ENCODE measurements at places on chromosomes 6 and 20.

GRCh38 chr6:3808199-3808598, 41.0 kb upstream of the FAM50B start:
- DNase-seq, result no peak

- no peak for DNase-seq
Measured at GRCh38 chr20:35702824-35703695, 3.9 kb downstream of the ROMO1 start.

- no peak for DNase-seq
Measured at GRCh38 chr6:149965194-149966020, 1.7 kb downstream of the ULBP1 start.

DNA sequence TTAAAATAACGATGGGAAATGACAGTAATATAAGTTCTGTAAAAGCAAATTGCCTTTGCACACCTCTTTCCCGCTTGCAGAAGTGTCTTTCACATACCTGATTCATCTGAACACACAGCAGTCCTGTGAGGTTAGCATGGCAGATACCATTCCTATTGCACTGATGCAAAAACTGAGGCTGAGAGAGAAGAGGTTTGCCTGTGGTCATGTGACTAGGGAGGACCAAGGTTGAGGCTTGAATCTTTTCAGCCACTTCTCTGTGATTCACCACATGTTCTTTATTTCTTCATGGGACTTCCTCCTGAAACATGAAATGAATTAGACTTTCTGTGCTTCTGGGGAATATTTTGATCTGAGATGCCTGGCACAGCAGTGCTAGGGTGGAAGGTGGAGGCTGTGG, 92.9 kb downstream of the VEGFA start:
- no peak for DNase-seq

DNA sequence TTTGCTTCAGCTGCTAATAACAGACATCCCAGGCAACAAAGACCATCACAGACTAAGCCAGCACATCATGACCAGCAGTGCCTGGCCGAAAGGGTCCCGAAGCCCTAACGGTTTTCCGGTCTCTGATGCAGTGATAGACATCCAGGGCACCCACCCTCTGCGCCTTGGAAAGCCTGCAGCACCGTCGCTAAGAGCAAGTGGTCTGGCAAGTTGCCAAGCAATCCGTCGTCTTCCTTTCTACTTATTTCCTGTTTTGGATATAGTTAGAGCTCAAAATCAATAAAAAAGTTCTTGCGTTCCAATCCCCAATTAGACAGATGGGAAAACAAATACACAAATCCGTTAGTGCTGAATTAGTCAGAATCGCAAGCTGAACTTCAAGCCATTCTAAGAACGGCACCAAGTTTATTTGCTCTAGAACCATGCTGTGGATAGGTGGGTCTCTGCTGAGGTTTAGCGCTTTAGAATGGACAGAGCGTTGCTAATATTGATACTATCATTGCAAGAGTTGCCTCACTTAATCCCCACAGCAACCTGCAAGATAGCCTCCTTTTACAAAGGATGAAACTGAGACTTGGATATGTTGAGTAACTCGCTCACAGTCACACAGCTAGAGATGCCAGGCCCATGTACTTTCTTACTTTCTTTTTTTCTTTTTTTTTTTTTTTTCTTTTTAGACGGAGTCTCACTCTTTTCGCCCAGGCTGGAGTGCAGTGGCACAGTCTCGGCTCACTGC, 163.3 kb upstream of the SNX9 start:
- no peak for DNase-seq

DNA sequence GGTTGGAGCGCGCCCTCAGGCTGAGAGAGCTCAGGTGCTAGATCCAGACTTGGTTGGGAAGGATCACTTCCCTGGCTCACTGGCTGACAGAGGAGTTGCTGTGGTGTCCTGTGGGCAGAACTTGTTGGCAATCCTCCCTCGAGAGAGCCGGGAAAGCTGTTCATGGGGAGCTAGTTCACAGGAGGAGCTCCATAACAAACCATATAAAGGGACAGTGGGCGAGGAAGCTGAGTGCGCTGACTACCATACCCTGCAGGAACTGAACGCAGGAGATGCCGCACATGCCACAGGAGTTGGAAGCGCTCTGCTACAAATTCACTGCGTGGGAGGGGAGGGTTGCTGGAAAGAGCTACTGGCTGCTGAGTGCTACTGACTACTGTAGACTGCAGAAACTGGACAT, 243.2 kb downstream of the OGFRL1 start:
- DNase-seq, result no peak

DNA sequence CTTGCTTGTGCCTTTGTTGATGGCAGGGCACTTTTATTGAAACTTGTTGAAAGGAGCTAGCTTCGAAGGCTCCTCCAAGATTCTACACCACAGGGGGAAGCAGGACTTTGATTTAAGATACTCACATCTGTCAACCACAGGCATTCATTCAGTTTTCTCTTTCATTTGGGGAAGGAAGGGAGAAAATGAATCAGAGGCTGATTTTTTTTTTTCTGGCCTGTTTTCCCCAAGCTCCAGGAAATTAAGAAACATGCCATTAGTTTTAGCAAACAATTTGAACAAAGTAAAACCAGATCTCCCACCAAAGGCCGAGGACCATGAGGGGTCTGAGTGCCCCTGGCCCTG, 8.7 kb upstream of the APCDD1L start:
- DNase-seq, result no peak

DNA sequence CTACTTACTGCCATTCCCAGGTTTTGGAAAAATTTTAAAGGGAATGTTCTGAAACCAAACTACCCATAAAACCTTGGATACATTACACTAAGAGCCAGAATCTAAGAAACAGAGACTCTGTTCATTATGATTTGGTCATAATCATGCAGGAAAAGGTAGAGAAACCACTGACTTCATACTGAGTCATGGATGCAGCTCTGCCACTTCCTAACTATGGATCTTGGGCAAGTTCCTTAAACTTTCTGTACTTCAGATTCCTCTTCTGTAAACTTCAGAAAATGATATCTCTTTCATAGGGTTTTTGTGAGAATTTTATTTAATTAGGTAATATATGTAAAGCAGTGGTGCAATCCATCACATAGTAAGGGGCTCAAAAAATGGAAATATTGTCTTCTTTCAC, 20.0 kb downstream of the PLA2G7 start:
- DNase-seq, result no peak

GRCh38 chr20:55755411-55755810, 249.9 kb downstream of the CBLN4 start:
- no peak for DNase-seq

- DNase-seq, result peak; percentile 35
Measured at GRCh38 chr6:106997392-106998158, 23.0 kb upstream of the CD24 start.

DNA sequence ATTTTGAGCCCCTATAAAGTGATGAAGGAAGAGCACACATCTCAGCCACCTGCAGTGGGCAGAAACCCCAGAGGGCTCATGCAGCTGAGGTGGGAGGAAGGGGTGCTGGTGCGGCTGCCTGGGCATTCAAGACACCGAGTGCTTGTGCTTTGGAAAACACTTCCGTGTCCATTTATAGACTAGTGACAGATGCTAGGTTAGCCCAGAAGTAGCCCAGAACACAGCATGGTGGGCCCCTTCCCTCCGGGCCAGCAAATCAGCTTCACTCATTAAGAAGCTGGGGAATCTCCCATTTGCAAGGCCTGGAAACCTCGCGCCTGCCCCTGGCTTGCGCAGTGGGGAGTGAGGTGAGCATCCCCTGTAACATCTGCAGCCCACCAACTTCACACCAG, 12.9 kb downstream of the BEND3 start:
- no peak for DNase-seq

DNA sequence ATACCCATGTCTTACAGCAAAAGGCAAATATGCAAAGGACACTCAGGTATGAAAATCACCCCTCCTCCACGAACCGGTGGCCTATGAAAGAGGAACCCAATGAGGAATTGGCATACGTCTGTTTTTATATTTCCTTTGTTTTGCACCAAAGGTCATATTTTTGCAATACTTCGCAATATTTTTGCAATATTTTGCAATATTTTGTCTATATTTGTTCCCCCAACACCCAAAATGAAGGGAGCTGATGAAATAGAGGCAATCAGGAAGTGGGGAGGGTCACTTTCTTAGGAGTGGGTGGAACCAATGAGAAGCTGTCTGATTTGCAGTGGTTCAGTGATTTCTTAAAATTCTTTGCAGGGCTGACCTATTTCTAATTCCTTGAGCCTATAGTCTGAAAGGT, 296.8 kb upstream of the TSHZ2 start:
- no peak for DNase-seq

DNA sequence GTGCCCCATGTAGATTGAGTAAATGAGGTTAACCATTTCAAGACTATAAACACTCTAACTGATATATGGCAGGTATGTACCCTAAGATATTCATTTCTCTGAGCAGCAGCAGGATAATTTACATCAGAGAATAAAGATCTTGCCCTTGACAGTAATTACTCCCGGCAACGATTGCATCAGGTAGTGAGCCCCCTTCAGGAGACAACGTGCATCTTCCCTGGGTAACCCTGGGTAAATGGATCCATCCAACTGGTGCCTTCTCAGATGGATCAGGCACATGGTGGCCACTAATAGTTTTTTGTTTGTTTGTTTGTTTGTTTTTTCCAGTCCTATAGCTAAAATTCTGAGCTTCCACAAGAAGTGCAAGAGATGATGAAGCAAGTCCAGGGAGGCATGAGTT, 469.4 kb upstream of the SLC35B3 start:
- DNase-seq, result no peak

- peak; percentile 29 for DNase-seq
Measured at GRCh38 chr20:47272893-47273590, 83.5 kb downstream of the ZMYND8 start.

- DNase-seq, result no peak
Measured at GRCh38 chr20:33693741-33694638, 7.8 kb upstream of the E2F1 start.

DNA sequence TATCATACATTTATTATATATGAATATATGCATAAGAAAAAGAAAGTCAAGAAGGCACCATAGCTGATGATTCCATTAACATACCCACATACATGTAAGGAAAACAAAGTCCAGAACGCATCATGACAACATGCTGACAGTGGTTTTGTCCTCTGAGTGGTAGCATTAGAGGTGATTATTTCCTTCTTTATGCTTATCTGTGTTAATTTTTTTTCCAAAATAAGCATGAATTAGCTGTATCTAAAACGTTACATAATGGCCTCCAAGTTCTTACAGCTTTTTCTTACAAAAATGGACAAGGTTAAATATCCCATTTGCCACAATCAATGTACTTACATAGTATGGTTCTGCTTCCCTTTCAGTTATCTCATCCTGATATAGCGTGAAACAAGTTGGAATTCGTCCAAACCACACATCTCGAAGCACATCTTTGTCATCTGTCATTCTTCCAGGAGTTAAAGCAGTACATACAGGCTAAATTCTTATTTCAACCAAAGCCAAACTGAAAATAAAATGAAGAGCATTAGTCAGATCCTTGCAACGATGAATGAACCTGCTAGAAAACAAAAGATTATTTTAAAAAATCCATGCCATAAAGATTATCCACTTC, 9.7 kb downstream of the ATG5 start:
- no peak for DNase-seq

DNA sequence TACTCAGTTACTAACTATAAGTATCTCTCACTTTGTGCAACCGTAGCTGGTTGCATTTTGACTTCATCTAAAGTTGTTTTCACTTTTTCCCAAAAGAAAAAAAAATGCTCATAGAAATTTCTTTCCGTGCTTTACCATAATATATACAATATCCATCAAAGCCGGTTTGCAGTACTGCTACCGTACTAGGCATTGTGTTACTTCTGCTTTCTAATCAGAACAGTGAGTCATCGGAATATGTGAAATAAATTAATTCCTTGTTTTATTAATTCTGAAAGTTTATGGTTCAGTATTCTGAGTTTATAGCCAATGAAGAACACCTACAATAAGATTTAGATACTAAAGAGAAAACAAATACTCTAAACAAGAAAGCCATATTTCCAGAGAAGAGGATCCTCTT, 72.5 kb downstream of the TNFRSF21 start:
- DNase-seq, result no peak

- DNase-seq, result no peak
Measured at GRCh38 chr6:41964201-41964887, 22.7 kb upstream of the CCND3 start.

GRCh38 chr6:157806131-157806855, 16.8 kb upstream of the SNX9 start:
- DNase-seq, result no peak

- no peak for DNase-seq
Measured at GRCh38 chr20:23368316-23369071, 6.5 kb downstream of the GZF1 start.

DNA sequence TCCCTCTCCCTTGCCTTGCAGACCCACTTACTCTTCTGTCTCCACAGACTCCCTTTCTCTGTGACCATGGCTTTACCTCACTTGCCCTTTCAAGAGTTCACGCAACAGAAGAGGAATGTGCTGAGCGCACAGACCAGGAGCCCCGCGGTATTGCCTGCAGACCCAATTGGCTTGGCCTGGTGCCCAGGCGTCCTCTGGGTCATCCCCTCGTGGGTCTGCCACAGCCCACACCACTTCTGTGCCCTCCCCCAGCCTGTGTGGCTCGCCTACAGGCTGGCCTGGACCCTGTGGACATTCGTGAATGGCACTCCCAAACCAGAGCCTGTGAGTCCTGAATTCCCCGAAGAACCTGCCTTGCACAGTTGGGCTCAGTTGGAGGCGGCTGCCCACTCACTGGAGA, 15.3 kb upstream of the NINL start:
- no peak for DNase-seq

- peak; percentile 74 for DNase-seq
Measured at GRCh38 chr20:20368418-20369249, 730 bp downstream of the INSM1 start.

GRCh38 chr20:32336918-32337347, 21.2 kb upstream of the ASXL1 start:
- DNase-seq, result no peak

- no peak for DNase-seq
Measured at GRCh38 chr20:60058879-60059278, 100.7 kb downstream of the CDH26 start.

DNA sequence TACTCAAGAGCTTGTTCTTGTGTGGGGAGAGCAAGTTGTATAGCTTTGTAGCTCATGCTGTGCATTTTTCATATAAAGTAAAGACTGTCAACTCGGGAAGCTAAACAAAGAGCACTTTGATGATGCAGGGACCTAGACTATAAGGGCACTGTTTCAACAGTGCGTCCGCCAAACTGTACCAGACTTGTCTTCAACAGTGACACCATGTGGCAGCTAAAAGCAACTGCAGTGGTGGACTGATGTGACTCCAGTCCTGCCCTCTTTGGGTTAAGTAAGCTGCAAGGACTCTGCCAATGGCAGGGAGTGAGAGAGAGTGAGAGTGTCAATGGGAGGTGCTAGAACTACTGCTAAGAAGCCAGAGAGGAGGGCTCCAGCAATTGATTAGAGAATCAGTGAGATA, 48.1 kb upstream of the MC3R start:
- DNase-seq, result no peak

DNA sequence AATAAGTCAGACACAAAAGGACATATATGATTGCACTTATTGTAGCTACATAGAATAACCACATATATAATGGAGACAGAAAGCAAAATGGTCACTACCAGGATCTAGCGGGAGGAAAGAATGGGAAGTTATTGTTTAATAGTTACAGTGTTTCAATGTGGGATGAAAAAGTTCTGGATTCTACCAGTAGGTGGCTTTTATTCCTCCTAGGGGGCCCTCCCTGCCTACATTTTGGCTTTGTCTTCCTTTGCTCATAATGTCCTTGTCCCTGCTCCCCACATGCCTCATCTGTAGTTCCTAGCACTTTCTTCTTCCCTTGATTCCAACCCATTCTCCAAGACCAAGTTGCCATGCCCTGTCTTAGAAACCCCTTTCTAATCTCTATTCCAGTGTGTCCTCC, 16.3 kb downstream of the ZNF133 start:
- DNase-seq, result no peak

- no peak for DNase-seq
Measured at GRCh38 chr6:111952821-111953540, 79.7 kb upstream of the FYN start.
